ENCODE measurements at places on chromosomes 5 and 9.

DNA sequence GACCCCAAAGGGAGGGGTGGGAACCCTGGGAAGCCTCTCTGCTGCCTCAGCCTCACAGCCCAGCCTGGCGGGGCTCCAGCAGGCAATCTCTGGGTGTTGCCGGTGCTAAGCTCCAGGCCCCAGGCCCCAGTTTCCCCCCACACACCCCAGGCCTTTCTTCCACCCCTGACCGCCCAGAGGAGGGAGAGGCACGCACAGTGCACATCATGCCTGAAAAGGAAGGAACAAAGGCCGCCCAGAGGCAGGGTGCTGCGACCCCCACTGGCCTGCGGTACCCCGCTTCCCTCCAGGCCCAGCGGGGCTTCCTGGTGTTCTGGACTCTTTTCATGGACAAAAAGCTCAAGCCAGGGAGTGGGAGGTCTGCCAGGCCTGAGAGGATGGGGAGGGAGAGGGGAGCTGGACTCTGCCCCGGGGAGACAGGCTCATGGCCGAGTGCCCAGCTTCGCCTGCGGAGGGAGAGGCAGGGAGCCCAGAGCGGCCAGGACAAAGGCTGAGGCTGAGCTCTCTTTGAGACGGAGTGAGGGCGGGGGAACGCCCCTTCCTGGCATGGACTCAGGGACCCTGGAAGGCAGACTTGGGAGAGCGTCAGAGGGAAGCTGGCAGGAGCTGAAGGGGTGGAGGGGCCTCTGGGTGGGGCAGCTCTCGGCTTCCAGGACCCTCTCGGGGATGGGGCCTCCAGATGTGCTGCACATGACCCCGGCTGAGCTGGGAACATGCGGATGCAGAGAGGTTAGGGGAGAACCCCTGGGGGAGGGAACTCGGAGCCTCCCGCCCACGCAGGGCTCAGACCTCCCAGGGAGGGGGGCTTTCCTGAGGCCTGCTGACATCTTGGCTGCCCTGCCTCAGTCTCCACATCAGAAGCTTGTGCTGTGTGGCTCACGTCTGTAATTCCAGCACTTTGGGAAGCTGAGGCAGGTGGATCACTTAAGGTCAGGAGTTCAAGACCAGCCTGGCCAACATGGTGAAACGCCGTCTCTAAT lies 1.8 kb upstream of the ENTPD2 start:
- DNase-seq = no peak

DNA sequence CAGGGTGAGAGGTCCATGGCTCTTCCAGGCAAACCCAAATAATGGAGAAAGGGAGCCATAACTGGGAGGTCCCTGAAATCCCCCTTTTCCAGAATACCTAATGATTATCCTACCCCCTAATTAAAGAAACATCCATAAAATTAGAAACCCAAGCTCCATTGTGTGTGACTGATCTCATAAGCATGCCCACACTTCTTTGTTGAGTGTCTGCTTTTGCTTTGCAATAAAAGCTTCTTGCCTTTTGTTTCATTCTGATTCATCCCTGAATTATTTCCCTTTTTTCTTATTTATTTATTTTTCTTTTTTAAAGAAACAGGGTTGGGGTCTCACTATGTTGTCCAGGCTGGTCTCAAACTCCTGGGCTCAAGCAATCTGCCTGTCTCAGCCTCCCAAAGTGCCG lies 33.1 kb downstream of the BTF3 start:
- DNase-seq = no peak

DNA sequence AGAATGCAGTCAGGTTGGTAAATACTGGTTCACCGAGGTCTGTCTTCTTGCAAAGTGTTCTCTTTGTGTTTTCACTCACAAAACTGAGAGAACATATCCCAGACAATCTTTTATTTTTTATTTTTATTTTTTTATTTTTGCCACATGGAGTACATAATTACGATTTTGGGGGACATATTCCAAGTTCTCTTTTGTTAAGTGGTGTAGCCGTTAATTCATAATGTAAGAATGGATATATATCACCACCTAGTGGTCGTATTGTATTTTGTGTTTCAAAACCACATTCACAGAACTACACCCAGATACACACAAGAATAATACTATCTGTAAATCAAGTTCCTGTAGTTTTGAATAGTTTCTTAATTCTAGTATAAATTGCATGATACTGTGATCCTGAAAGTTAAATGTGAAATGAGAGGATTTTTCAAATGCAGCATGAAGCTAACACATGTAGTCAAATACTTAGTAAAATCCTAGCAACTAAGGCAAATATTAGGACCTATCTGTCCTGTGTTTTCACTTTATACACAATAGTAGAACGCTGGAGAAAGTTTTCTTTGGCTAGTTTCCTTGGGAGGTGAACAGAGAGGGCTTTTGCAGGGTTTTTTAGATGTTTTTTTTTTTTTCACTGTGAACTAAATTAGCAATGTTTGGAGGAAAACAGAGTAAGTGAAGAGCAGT lies 92.7 kb downstream of the VCAN start:
- no peak for DNase-seq

- no peak for DNase-seq
Observed at GRCh38 chr5:167442922-167443321, 848.5 kb upstream of the WWC1 start.

DNA sequence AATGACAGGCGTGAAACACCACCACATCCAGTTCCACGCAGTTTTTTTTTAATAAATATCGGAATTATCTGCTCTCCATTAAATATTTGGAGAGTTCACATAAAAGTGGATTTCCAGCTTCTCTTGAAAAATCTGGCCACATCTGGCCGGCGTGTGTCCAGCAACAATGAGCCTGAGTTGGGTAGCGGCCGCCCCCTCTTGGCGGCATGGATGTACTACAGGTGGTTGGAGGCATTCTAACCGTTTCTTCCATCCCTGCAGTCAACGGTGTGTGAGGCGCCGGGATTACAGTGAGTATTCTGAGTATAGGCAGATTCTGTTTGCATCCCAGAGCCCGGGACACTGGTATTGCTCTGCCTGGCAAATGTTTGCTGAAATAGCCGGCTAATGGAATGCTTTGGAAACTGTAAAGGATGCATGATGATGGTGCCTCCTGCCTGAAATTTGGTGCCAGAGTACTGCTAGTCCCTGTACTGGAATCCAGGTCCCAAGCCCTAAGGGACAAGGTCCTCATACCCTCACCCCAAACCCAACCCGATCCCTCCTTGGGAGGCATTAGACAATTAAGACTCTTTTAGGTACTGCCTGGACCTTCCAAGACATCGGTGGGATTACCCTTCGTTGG lies 13.6 kb upstream of the GM2A start:
- no peak for DNase-seq

GRCh38 chr5:116359592-116359991 lies 215.0 kb downstream of the SEMA6A start:
- no peak for DNase-seq

GRCh38 chr5:149406203-149406978 lies 27.3 kb upstream of the IL17B start:
- no peak for DNase-seq

DNA sequence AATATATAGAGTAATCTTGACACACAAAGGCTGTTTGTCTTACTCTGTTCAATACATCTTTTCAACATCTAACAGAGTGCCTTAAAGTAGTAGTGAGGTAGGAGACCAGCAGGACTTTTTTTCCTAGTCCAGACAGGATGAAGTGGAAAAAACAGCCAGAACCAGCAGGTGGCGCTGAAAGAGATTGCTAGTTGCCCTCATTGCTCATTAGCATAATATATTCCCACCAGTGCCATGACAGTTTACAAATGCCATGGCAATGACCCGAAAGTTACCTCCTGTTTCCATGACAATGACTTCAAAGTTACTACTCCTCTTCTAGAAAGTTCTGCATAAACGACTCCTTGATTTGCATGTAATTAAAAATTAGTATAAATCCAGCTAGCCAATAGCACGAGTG lies 387.4 kb downstream of the ACTL7B start:
- no peak for DNase-seq

DNA sequence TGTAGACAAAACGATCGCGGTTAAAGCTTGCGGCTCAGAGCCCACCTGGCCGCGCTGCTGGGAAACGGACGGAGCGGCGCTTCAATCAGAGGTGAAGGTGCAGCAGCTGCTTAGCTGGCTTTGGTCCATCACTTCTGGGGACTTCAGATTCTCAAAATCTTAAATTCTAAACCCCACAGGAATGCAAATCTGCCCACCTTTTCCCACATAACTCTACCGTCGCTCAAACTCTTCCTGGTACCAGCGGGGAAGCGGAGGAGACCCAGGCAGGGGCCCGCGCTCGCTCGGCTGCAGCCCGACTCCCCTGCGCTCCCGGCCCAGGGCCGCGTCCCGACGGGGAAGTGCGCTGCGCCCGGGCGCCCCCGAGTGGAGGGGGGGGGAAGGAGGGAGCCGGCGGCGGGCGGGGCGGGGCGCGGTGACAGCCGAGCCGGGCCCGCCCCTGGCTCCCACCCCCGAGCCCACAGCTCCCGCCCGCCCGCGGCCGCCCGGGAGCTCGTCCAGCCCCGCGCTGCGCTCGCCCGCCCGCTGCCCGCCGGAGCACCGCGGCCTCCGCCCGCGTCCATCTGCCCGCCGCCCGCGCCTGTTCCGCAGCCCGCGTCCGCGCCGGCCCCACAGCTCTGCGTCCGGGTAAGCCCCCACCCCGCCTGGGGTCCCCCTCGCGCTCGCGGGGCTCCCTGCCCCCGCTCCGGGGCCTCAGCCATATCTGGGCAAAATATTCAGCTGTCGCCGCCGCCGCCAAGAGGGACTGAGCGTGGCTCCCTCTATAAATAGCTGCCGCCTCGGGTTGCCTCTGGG lies at the start of gene TMOD1:
TSS of gene TMOD1 (plus strand) at position 490 of the 795 bp plus-strand sequence. CDS start 22,523 bp downstream, outside the sequence.
- no peak for DNase-seq

GRCh38 chr9:15513335-15513734 lies 2.6 kb upstream of the PSIP1 start:
- no peak for DNase-seq

- no peak for DNase-seq
Observed at GRCh38 chr5:15594977-15595568, 95.1 kb downstream of the FBXL7 start.

- DNase-seq = no peak
Observed at GRCh38 chr9:75455444-75455921, 367.2 kb downstream of the OSTF1 start.

DNA sequence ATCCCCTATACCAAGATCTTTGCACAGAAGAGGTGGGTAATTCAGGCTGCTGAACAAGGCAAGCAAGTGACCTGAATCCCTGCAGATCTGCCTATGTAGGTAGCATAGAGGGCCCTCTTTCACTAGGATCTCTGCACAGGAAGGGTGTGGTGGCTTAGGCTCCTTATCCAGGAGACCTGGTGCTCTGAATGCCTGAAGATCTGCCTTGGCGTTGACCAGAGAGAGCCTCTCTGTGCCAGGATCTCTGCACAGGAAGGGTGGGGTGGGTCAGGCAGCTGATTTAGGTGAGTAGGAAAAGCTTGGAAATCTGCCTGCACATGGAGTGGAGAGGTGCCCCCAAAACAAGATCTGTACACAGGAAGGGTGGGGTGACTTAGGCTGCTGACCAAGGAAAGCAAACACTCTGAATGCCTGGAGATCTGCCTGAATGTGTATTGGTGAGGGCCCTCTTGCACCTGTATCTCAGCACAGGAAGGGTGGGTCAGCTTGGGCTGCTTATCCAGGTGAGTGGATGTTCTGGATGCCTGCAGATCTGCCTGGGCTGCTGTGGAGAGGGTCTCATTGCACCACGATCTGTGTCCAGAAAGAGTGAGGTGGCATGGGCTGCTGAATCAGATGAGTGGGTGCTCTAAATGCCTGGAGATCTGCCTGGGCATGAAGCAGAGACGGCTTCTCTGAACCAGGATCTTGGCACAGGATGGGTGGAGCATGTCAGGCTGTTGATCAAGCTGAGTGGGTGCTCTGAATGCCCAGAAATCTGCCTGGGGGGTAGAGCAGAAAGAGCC lies 365.9 kb downstream of the DMAC1 start:
- DNase-seq = no peak

GRCh38 chr9:13427587-13427986 lies 148.1 kb upstream of the MPDZ start:
- DNase-seq = no peak

GRCh38 chr5:97425511-97425910 lies 242.5 kb upstream of the RIOK2 start:
- no peak for DNase-seq

GRCh38 chr5:105101577-105101976 lies 1539.0 kb upstream of the NUDT12 start:
- DNase-seq = no peak

Data from stimulated activated CD8-positive, alpha-beta memory T cell treated with anti-CD3 and anti-CD28 coated beads, Interleukin-2, amount 100 ng/mL, for 1 hour (primary cell).